ENCODE measurements at places on chromosomes 12 and 14.

- DNase-seq: no peak
Observed at GRCh38 chr14:24381363-24382063, 13.5 kb downstream of the NFATC4 start.

DNA sequence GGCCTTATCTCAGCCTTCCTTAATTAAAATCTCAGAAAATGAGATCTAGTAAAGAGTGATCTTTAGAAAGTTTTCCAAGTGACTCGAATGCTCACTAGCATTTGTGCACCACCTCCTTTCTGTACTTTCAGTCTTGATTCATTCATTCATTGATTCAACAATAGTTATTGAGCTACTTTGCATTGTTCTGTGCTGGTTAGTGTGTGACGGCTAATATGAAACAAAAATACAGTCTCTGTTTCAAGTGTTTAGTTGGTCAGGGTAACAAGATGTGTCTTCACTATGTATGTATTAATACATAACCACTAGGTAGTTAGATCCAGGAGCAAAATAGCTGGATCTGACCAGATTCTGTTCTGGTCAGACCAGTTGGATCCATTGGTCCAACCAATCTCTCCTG is 100.9 kb downstream of the FAR2 start:
- DNase-seq: no peak

- DNase-seq: no peak
Observed at GRCh38 chr12:113485330-113485729, 13.7 kb upstream of the LHX5 start.

DNA sequence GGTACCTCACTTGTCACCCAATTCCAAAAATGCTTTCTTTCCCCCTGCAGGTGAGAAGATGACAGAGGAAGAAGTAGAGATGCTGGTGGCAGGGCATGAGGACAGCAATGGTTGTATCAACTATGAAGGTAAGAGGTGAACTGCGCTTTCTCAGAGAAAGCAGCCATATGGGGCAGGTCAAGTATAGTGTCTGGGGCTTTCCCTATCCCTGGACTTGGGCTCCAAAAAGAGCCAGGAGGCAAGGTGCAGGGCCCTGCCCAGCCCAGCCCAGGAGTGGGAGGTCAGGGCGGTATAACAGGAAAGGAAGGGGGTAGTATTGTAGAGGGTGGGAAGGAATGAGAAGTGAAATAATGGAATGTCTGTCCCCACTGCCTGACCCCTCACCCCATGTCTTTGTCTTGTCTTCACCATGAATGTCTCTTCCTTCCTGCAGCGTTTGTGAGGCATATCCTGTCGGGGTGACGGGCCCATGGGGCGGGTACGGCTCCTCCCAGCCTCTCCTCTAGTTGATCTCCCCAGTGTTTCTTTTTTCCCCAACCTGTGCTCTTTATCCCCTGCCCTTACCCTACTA is 2.1 kb downstream of the MYL6 start:
- DNase-seq: no peak

- peak; percentile 52 for DNase-seq
Observed at GRCh38 chr12:56193025-56193578, 3.8 kb upstream of the SMARCC2 start.

DNA sequence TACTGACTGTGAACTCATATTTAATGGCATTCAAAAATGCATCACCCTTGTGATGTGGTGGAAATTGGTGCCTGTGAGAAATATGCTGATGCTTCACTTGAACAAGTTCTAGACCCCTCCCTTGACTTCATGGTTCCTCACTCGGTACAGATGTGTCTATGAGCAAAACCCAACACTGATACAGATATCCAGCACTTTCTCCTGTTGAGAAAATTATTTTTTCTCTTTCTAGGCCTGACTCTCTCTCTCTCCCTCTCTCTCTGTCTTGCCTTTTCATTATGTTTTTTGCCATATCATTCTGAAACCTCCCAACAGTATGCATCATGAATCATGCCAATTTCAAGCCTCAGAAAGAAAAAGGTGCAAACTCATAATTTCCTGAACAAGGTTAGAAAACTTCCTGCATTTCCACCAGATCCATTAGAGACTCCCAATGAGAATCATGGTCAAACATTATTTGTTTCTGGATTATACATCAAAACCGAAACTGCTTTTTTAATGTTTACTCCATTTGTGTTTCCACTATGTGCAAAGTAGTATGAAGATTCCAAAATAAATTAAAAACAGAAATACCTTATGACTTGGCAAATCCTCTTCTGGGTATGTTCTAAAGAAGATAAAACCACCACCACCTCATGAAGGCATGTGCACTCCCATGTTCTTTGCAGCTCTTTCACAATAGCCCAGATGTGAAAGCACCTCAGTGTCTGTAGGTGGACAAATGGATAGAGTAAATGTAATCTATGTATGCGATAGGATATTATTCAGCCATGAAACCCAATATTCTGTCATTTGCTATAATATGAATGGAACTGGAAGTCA is 543.6 kb downstream of the TMEM121 start:
- DNase-seq: no peak

DNA sequence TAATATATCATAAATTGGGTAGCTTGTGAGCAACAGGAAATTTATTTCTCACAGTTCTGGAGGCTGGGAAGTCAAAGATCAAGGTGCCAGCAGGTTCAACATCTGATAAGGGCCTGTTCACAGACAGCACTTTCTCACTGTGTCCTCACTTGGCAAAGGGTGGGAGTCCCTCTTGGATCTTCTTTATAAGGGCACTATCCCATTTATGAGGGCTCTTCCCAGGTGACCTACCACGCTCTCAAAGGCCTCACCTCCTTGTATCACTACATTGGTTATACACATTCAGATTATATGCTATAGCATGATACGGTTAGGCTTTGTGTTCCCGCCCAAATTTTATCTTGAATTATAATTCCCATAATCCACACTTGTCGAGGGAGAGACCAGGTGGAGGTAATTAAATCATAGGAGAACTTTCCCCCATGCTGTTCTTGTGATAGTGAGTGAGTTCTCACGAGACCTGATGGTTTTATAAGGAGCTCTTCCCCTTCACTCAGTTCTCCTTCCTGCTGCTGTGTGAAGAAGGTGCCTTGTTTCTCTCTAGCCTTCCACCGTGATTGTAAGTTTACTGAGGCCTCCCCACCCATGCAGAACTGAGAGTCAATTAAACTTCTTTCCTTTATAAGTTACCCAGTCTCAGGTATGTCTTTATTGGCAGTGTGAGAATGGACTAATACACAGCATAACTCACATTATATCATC is 19.2 kb upstream of the LRIG3 start:
- no peak for DNase-seq

GRCh38 chr12:59946635-59947034 is 350.8 kb downstream of the SLC16A7 start:
- DNase-seq: no peak
